ENCODE measurements at places on chromosomes 13 and 19.

- no peak for DNase-seq
Measured at GRCh38 chr13:97549201-97549600, 115.2 kb downstream of the RAP2A start.

- DNase-seq, result no peak
Measured at GRCh38 chr19:57633832-57634131, 814 bp downstream of the ZNF211 start.

- peak; percentile 50 for DNase-seq
Measured at GRCh38 chr13:75359266-75359665, 122.7 kb downstream of the TBC1D4 start.

DNA sequence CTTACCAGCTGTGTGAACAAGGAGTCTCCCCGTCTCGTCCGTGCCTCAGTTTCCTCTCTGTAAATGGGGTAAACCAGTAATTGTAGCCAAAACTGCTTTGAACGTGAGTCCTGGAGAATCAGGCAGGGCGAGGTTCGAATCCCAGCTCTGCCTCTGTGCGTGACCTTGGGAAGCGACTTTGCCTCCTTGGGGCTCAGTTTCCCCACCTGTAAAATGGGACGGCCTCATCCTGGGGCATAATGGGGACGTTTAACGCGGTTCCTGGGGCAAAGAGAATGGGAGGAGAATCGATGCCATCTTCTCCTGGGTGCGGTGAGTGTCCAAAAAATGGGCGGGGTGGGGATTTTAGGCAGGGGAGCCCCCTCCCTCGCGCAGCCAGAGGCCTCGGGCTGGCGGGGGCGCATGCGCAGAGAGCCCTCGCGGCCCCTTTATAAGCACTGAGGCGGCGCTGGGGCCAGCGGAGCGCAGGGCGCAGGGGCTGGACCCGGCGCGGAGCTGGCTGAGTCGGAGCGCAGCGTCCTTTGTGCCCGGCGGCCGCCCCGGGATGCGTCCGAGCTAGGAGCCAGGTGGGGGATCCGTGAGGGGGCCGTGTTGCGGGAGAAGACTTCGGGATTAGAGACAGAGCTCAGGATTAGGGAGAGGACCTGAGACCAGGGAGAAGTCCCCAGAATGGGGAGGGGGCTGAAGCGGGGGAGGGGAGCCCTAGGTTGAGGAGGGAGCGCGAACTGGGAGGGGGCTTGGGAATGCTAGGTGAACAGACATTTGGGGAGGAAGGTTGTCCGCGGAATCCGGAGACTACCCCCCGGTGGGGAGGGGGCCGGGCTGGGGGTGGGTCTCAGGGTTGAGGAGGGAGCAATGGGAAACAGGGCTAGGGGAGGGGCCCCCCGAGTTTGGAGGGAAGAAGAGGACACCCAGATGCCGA is at the start of gene NCAN:
NCAN (plus strand) TSS at position 460 of the 922 bp plus-strand sequence. CDS start 4,996 bp downstream, outside the sequence.
- DNase-seq, result no peak

- no peak for DNase-seq
Measured at GRCh38 chr13:85509512-85509911, 289.7 kb downstream of the SLITRK6 start.

- no peak for DNase-seq
Measured at GRCh38 chr13:69450245-69450644, 657.4 kb upstream of the ATXN8OS start.

GRCh38 chr13:100176801-100177400 is 88.0 kb downstream of the PCCA start:
- no peak for DNase-seq
